ENCODE measurements at places on chromosomes 5 and 9.

DNA sequence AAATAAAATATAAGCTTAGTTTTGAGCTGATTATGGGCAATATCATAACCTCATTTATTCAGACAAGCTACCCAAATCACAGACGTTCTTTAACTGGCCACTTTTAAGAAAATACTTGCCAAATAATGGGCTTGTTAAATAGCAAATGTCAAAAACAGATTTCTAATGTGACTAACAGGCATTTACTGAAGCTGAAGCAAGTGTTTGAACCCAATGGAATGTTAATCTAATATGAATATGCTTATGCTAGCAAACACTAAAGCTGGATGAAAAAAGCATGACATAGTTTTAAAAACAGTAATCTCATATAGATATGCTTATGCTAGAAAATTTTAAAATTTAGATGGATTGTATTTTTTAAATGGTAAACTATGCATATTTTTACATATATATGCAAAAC is 411.6 kb upstream of the PTGER4 start:
- DNase-seq, result no peak

DNA sequence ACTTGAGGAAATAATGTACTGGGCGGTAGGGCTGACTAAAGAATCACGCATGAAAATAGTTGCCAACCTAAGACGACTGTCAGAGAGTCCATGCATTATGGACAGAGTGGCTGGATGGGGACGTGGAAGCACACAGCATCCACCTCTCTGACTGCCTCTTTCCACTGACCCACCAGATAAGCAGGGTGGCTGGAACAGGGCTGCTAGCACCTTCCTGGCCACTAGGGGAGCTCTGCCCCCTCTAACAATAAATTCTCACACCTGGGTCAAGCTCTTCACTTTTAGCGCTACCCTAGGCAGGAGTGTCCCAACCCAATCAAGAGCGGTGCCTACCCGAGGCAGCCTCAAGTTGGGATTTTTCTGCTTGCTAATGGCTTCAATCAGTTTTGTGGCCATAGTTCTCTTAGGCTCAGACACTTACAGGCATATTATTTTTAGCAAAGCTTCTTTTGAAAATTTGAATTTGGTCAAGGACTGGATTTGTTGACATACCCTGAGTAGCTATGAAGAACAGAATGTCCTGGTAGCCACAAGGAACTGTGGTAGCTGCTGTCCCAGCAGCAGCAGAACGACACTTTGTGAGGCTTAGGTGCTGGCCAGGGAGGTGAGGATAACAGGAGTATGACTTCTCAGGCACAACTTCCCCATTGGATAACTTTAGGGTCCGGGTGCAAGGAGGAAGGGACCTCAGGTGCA is 6.9 kb upstream of the TPM2 start:
- peak; percentile 28 for DNase-seq

GRCh38 chr5:170368586-170368985 is 20.6 kb downstream of the KCNMB1 start:
- DNase-seq, result no peak

GRCh38 chr5:57676222-57677098 is 193.8 kb upstream of the ACTBL2 start:
- no peak for DNase-seq

- no peak for DNase-seq
Measured at GRCh38 chr9:88697764-88698432, 162.9 kb downstream of the NXNL2 start.

DNA sequence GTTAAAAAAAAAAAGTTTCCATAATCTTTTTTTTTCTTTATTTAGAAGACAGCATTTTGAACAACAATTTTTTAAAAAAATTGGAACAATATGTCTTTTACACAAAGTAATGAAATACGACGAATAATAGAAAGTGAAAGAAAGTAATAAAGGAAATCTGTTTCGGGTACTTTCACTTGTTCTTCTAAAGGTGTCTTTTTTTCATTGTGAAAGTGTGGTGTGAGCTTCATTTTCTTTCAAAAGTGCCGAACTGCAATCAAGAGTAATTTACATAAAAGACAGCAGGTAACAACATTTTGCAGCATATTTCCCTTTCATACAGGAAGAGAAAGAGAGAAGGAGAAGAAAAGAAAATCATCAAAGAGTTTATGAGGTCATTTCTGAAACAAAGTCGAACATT is 159.7 kb upstream of the CDH12 start:
- no peak for DNase-seq

DNA sequence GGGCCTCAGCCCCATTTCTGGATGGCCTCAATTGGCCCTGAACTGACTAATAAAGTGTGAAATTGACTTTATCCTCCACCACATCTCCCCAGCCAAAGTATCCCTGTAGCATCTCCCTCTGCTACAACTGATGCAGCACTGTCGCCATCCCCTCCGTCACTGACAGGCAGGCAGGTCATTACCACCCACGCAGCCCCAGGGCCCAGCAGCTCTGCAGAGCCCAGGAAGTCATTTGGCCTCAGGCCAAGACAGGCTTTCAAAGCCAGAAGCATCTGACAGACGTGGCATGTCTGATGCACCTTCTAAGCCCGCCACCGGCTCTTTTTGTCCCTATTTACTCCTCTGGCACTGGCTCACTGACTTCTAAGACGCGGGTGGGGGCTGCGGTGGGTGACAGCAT is 65.3 kb downstream of the ARHGEF37 start:
- DNase-seq, result peak; percentile 10

DNA sequence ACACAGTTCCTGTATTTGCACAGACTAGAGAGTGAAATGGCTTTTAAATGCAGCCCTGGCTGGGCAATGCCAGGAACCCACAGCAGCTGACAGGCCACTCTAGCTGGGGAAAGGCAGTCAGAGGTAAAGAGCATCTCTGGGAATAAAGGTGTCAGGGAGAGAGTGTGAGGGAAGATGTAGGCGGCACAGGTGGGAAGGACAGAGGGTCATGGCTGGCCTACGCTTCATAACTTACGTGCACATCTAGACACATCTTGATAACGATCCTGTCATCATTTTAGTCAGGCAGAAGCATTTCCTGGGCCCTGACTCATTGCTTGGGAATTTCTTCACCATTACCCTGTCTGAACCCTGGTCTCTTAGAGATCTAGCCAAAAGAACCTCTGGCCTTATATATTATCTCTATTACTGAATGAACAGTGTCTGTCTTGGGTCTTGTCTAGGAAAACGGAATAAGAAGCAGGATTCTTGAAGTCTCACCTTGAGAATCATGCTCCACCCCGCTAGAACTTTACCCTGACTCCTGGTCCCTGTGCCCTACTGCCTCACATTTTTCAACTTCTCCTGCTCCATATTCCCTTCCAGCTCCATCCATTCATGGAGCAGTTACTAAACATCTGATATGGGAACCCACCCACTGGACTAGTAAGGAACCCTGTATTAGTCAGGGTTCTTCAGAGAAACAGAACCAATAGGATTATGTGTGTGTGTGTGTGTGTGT is 106.4 kb upstream of the ELL2 start:
- DNase-seq, result no peak

DNA sequence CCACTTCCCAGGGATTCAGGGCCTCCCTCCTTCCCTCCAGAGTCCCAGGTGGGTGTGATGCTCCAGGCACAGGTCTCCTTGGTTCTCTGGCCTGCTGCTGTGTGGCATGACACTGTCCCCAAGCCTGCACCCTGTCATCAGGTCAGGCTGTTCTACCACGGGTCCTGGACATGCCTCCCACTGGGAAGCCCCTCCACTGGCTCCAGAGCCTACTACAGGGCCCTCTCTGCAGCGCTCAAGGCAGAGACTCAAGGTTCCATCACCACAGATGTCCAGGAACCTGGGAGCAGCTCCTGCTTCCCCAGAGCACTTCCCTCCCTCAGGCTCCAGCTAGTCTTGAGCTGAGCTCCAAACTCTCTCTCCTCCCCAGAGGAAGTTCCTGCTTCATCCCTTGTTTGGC is 237.3 kb downstream of the PBX3 start:
- DNase-seq, result no peak

- no peak for DNase-seq
Measured at GRCh38 chr5:148909766-148910165, 83.4 kb downstream of the ADRB2 start.

DNA sequence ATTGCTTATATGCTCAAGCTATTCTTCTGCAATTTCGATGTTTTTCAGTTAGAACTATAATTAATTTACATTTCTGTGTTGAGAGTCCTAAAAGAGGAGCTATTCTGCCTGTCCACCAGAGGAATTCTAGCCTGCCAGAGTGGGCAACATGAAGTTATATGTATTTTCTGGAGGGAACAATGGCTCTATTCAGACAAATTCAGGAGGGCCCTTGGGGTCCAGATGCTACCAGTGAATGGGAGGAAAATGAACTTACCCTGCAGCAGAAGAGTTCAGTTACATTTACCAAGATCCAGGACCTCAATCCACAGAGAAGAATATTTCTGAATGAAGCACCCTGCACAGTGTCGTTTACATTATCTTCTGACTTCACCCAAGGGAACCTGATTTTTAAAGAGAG is 80.7 kb downstream of the ITGA1 start:
- no peak for DNase-seq

- no peak for DNase-seq
Measured at GRCh38 chr5:118722122-118723020, 266.0 kb downstream of the DTWD2 start.

- no peak for DNase-seq
Measured at GRCh38 chr9:91177661-91178280, 183.9 kb downstream of the AUH start.

DNA sequence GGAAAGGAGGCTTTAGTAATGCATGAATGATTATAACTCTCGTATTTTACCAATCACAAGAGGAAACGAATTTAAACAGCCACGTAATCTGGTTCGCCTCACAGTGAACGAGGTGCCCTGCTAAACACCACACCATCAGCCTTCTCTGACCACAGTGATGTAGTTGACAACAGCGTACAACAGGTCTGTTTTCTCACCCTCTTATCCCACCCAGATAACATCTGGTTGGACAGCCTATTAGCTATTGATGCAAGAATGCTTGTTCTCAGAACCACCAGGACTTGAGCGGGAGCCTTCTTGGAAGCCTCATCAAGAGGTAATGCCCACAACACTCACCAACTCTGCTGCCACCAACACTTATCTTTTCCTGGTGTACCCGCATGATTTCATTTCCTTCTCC is 23.3 kb downstream of the SLC1A3 start:
- no peak for DNase-seq

- DNase-seq, result no peak
Measured at GRCh38 chr9:99593610-99594009, 228.1 kb upstream of the NR4A3 start.

DNA sequence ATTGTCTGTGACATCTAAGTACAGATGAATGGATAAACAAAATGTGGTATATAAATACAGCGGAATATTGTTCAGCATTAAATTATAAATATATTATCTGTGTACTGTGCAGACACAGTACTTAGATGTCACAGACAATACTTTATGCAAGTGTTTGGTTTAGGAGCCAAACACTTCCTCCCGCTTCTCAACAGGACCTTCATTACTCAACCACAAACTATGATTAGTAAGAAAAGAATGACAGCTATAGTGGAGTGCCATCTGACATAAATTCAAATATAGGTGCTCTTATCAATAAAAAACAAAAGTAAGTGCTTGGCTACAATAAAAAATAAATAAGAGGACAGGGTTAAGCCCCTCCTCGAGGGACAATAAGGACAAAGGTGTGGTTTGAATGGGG is 38.9 kb upstream of the STX17 start:
- DNase-seq, result no peak

- DNase-seq, result no peak
Measured at GRCh38 chr5:97074859-97075489, 67.4 kb downstream of the LIX1 start.

- no peak for DNase-seq
Measured at GRCh38 chr5:39455645-39456044, 30.9 kb upstream of the DAB2 start.

DNA sequence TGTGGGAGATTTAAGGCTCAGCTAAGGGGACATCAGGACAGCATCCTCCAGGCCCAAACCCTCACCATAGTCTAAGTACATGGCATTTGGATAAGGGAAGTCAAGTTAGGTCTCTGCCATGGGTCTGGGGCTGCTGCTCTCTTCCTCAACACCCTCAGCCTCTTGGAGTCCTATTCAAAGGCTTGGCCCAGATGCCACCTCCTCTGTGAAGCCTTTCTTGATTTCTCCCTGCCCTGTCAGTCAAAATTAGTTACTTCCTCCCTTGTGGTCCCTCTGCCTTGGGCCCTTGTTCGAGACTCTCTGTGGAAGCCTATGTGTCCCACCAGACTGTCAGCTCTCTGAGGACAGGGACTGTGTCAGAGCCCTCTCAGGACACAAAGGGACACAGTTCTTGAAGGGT is 17.7 kb upstream of the DAB2IP start:
- DNase-seq, result no peak

- no peak for DNase-seq
Measured at GRCh38 chr5:169190849-169191248, 110.1 kb downstream of the SLIT3 start.

GRCh38 chr5:115686051-115686737 is 60.4 kb upstream of the TMED7 start:
- DNase-seq, result no peak

DNA sequence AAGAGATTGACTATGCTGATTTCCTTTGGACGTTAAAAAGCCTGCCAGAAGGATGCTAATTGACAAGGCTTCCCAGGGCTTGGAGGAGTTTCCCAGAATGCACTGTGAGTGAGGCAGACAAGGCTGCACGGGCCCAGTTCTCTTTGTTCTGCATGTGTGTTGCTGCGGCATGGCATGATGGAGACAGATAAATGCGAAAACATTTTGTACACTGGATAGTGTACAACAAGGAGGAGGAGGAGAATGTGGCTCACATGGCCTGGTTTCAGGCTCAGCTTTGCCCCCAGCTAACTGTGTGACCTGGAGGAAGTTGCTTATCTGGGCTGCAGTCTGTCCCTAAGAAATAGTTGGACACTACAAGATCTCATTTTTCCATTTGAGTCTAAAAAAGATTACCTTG is 135.5 kb upstream of the CPEB4 start:
- DNase-seq, result no peak

DNA sequence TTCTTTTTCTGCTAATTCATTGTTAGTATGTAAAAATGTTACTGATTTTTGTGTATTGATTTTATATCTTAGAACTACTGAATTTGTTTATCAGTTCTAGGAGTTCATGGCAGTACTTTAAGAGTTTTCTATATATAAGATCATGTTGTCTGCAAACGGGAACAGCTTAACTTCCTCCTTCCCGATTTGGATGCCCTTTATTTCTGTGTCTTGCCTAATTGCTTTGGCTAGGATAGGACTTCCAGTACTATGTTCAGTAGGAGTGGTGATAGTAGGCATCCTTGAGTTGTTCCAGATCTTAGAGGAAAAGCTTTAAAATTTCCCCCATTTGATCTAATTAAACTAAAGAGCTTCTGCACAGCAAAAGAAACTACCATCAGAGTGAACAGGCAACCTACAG is 20.1 kb downstream of the RCL1 start:
- no peak for DNase-seq

GRCh38 chr5:86689103-86689729 is 71.5 kb downstream of the COX7C start:
- no peak for DNase-seq

DNA sequence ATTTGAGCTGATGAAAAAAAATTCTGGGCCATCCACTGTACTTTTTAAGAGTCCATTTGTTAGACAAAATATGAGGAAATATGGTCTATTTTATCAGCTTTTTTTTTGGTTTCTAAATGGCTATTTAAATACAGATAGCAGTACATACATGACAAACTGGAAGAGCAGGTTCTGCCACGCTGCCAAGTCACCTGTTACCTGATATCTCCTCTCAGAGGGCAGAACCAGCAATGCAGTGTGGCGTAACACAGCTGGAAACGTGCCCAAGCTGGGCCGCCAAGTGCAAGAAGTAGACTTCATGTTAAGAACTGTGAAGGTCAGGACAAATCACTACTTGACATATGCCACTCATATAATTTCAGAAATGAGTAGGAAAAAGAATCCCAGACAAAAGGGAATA is 8.1 kb downstream of the MCIDAS start:
- no peak for DNase-seq

GRCh38 chr5:145701404-145701803 is 133.7 kb downstream of the PRELID2 start:
- DNase-seq, result no peak

Data from T follicular helper cell (primary cell).